ENCODE measurements at places on chromosomes 12 and 14.

GRCh38 chr14:67734675-67735074 lies 33.0 kb downstream of the RDH12 start:
- no peak for DNase-seq

- DNase-seq = no peak
Measured at GRCh38 chr12:6084261-6084968, 40.1 kb downstream of the VWF start.

- DNase-seq = no peak
Measured at GRCh38 chr12:52506858-52507715, 13.1 kb downstream of the KRT5 start.

GRCh38 chr14:69612783-69613130 lies 1.4 kb downstream of the SUSD6 start:
- no peak for DNase-seq

DNA sequence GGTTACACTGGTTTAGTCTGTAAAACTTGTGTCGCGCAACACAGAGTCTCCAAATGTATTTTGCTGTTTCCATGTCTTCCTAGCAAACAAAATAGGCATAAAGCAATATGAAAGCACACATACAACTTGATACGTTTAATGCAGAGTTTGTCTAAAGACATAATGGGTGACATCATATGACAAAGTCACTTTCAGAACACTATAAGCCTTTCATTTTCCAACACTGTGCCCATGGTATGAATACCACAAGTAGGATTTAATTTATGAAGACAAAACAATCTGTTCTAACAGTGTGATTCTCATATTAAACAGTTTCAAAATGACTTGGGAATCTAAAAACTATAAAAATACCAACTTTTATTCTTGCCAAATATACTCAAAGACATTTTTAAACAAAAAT lies 58.4 kb downstream of the PTPN21 start:
- no peak for DNase-seq

GRCh38 chr12:128684352-128684751 lies 139.4 kb downstream of the SLC15A4 start:
- DNase-seq = no peak

DNA sequence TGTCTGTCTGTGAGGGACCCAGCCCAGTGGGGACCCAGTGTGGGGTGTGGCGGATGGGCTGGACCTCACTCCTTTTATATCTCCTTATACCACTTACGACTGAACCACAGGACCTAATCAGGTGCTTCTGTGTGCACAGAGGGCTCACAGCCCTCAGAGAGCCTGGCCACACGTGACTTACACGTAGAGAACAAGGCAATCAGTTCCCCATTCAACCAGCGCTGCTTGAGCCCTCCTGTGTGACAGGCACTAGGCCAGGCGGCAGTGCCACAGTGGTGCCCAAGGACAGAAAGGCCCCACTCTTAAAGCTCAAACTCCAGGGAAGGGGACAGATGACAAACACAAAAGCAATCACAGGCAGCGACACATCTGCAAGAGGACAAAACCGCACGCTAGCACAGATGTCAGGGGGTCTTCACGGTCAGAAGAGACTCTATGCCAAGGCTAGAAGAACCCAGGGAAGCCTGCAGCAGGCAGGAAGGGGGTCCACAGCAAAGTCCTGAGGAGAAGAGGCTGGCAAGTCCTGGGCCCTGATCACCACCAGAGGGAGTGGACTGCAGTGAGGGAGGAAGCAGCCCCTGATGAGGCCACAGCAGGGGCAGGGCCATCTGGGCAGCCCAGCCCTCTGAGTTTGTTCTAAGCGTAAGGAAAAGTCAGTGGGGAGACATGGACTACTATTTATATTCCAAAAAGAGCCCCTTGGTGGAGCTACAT lies 39.3 kb downstream of the SETD3 start:
- no peak for DNase-seq

GRCh38 chr14:90042496-90043252 lies 19.1 kb upstream of the KCNK13 start:
- no peak for DNase-seq
